ENCODE measurements at places on chromosomes 12 and 14.

GRCh38 chr14:71498212-71498611, 434.0 kb upstream of the RGS6 start:
- DNase-seq: no peak

- DNase-seq: peak; percentile 64
Measured at GRCh38 chr14:34324363-34324795, 137.7 kb downstream of the SPTSSA start.

GRCh38 chr12:32197421-32197820, 90.8 kb downstream of the BICD1 start:
- peak; percentile 77 for DNase-seq

DNA sequence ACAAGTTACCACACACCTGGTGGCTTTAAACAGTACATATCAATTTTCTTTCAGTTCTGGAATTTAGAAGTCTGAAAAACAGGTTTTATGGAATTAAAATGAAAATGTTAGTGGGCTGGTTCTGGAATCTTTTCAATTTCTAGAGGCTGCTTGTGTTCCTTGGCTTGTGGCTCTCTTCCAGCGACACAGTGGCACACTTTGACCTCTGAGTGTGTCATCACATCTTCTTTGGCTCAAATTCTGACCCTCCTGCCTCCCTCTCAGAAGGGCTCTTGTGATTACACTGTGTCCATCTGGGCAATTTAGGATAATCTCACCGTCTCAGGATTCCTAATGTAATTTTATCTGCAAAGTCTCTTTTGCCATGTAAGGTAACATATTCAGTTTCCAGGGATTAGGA, 170.0 kb downstream of the PLCZ1 start:
- DNase-seq: no peak

DNA sequence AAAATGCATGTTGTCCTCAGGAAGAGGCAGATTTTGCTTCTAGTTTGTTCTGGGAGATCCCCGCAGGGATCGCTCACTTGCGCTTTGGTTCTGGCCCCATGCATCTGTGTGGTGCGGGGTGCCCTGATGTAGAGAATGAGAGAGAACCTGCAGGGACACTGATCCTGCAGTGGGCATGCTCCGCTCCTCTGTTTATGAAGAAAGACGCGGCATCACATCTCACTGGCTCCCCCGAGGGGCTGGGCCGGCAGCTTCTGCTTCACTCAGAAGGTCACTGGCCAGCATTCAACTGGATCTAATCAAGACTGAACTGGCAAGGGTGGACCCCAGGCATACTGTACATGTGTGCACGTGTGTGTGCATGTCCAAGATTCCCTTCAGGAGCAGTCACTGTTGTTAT, 164.2 kb downstream of the CALM1 start:
- DNase-seq: no peak

- peak; percentile 73 for DNase-seq
Measured at GRCh38 chr12:65685514-65685913, 138.8 kb upstream of the HMGA2 start.

- DNase-seq: no peak
Measured at GRCh38 chr12:52267266-52267665, 7.2 kb upstream of the KRT86 start.
